Fibroblast of skin of left quadriceps (primary cell): ENCODE measurements at places on chromosomes 1 and 21.
A peak's percentile ranks its signal among the peaks of the same experiment; 100 is the strongest.

DNA sequence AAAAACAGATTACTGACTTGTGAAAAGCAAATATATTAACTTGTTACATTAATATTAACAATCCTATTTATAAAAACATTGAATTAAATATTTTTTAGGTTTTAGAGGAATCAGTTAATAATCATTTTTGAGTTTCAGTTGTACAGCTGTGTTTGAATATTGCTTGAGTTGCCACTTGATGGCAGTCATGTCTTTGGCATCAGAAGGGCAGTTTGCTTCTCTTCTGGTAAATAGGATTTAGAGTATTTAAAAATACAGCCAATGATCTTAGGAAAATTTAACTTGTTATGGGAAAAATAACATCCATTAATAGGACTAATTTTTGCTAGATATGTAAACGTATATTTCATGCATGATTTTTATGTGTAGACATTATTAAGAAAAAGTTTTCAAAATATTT lies 234.1 kb downstream of the NCAM2 start:
- peak; percentile 12 for DNase-seq

GRCh38 chr1:183810756-183811544 lies 6.0 kb downstream of the RGL1 start:
- DNase-seq: no peak

DNA sequence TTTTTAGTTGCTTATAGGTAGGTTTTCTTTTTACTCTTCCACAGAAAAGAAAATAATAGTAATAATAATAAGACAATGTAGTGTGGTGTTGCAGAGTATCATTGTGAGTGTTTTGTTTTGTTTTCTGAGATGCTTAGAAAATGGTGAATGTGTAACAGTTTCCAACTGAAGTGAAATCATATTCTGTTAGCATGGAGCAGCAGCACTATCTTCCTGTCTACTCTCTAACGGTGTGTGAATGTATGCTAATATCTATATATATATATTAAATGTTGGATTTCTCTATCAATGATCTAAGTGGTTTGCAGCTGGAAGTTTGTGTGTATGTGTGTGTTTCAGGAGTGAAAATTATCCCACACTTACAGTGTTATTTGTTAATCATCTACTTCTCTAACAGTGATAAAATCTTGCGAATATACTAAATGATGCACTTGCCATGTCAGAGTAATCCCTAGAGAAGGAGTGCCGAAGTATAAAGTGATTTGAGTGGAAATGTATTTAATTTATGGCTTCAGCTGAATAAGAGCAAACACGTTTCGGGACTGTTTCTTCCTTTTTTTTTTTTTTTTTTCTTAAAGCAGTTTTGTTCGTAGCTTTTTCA lies 377 bp downstream of the SAMD13 start:
- no peak for DNase-seq

GRCh38 chr1:227227761-227228160 lies 90.5 kb downstream of the CDC42BPA start:
- DNase-seq: no peak

- no peak for DNase-seq
Measured at GRCh38 chr21:30620080-30620479, 347 bp upstream of the KRTAP20-4 start.

DNA sequence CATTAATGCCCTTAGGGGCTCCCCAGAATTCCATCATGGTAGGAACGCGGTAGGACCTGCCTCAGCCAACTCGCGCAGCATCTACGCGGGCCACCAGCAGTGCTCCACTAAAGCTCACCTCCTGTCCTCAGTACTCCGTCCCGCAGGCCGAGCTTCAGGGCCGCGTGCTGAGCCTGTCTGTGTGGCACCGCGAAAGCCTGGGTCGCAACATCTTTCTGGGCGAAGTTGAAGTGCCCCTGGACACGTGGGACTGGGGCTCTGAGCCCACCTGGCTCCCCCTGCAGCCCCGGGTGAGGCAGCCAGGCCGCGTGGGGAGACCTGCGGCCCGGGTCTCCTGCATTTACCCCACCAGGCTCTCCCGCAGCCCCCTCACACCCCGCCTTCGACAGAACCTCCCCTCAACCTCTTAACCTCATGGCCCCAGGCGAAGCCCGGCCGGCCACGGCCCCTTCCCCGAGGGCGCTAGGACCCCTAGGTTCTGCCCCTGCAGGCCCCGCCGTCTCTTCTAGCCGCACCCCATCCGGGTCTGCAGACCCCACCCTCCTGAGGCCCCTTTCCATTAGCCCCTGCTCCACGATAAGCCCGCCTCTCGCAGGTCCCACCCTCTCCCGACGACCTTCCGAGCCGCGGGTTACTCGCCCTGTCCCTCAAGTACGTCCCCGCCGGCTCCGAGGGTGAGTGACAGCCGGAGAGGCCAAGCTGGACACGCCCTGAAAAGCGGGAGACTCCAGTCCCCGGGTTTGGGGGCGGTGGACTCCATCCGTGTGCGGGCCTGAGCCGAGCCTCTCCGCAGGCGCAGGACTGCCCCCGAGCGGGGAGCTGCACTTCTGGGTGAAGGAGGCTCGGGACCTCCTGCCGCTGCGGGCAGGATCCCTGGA lies 9.1 kb downstream of the SYTL1 start:
- DNase-seq: no peak

GRCh38 chr21:14572204-14572780 lies 26.2 kb upstream of the SAMSN1 start:
- DNase-seq: no peak

- no peak for DNase-seq
Measured at GRCh38 chr1:158434741-158435140, 8.7 kb upstream of the OR10K2 start.

GRCh38 chr1:13935336-13935735 lies 235.3 kb downstream of the PRDM2 start:
- DNase-seq: no peak

- DNase-seq: no peak
Measured at GRCh38 chr1:97010566-97011264, 289.1 kb downstream of the PTBP2 start.

DNA sequence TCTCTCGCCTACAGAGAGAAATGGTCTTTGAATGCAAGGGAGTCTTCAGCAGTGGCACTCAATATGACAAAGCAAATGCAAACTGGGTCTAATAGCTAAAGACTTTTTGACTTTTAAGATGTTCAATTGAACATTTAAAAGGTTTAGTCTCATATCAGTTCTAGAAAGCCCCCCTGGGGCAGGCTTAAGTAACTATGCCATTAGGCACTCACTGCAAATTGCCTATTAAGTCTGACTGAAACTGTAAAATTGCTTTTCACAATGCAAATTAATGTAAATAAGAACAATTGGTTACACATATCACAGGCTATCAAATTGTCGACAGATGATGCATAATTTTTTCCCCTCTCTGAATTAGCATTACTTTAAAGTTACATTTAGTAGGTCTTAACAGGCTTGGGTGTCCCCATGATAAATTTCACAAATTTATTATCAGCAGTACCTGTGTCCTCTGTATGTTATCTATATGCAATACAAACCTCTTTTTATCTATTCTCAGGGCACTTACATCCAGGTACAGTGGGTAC lies 329.1 kb downstream of the LRRIQ3 start:
- DNase-seq: no peak

GRCh38 chr1:209655411-209656231 lies 3.4 kb upstream of the LAMB3 start:
- no peak for DNase-seq

- peak; percentile 28 for DNase-seq
Measured at GRCh38 chr1:13965770-13966398, 265.9 kb downstream of the PRDM2 start.

GRCh38 chr1:74357756-74358155 lies 122.6 kb downstream of the TNNI3K start:
- no peak for DNase-seq

DNA sequence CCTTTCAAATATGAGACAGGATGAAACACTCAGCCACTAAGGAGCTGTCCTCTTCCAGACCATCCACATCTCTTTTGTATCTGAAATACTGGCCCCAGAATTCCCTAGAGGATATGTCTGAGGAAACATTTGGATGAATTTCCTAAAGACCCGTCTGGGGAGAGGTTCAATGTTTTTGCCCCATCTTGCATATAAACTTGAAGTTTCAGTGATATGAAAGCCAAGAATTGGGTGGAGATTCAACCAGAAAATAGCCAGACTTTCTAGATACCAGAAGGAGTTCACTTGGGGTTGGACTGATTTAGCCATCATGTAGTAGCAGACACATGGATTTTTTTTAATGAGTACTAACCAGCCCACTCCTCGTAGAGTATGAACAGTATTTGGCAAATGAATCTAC lies 182.0 kb downstream of the PLPP3 start:
- no peak for DNase-seq

GRCh38 chr1:166300767-166301166 lies 134.0 kb upstream of the FAM78B start:
- no peak for DNase-seq

- no peak for DNase-seq
Measured at GRCh38 chr21:44354001-44354405, 582 bp downstream of the TRPM2 start.

DNA sequence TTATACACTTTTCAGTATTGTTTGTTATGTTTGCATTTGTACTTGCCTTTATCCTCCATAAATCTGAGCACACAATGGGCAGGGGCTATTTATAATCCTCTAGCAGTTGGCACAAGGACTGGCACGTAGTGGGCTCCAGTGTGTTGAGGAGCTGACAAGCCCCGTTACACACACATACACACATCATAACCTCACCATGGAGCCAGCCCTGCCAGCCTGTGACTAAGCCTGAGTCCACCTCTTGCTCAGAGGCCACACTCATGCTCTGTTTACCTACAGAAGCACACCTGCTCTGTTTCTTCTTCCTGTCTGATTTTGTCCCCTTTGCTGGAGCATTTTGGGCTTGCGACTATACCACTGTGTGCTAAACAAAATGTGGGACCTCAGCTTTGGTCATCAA lies 64.5 kb upstream of the SPATA6 start:
- no peak for DNase-seq

DNA sequence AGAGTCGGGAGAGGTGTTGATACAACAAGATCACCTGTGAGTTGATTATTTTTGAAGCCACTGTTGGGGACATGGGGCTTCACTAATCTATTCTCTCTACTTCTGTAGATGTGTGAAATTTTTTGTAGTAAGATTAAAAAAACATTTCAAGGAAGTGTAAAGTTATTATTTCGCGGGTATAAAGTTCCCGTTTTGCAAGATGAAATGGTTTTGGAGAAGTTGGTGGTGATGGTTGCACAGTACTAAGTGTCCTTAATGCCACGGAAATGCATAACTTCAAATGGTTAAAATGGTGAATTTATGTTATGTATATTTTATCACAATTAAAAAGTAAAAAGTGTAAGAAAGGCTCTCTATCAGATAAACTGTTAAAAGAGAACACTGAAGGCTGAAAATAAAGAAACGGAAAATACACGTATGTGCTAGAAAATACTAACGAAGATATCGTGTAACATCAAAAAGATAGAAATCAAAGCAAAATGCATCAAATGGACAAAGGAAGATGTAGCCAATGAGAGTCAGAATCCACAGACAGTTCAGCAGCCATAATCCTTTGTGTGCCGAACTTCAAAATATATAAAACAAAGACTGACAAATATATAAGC lies 2.9 kb upstream of the ITGB2 start:
- no peak for DNase-seq

- no peak for DNase-seq
Measured at GRCh38 chr1:241352401-241352800, 4.6 kb downstream of the RGS7 start.

DNA sequence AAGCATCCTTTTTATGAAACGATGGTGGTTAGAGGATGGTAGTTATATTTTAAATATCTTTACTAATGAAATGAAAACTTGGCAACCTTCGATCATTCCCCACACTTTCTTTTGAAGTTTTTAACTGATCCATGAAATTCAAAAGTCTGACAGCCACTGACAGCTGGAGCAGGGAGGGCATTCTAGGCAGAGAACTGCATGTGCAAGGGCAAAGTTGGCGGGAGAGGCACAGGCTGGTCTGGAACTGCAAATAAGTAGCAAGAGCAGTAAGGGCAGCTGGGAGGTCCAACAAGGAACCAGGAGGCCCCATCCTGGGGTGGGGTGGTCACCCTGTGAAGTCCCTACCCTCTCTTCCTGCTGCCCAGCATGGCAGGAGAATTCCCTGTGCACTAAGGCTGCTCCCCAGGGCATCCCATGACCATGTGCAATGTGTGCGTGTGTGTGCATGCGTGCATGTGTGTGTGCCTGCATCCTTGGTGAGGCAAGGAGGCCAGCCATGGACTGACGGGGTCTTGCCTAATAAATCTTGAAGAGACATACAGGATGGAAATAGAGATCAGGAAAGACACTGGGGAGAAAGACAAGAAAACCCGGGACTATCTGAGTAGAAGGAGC lies 33.1 kb upstream of the FOXO6 start:
- DNase-seq: no peak

DNA sequence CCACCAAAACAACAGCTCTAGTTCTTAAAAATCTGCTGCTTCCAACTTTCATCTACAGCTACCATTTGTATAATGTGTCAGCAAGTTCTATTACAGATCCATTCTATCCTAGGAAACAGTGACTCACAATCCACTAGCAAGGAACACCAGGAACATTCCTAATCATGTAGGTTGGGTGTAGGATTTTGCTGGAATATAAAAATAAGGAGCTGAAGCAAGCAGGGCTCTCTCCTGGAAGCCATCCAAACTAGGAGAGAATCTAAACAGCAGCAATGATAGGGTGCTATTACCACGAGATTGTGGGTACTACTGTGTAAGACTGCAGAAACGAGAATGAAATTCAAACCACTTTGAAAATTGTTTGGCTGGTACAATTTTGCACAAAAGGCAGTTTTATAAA lies 135.0 kb downstream of the PTPN14 start:
- DNase-seq: no peak

DNA sequence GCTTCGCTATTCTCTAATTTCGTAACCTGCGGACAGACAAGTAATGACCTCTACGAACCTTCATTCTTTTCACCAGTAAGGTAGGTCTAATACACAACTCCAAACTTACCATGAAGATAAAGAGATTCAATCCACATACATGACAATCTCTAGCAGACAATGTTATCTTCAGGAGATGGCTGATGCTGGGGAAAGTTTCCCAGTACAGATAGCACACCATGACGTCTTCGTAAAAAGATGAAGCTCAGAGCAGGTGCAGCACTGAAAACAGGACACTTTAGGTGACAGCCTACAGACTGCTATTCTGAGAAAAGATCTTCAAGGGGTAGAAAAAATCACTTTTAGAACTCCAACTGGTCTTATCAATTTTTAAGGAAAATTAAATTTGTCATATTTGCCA lies 41.3 kb downstream of the ZNF281 start:
- DNase-seq: no peak
